ENCODE measurements at places on chromosomes 1 and 21.

- no peak for DNase-seq
Measured at GRCh38 chr1:101356604-101357443, 120.0 kb downstream of the S1PR1 start.

DNA sequence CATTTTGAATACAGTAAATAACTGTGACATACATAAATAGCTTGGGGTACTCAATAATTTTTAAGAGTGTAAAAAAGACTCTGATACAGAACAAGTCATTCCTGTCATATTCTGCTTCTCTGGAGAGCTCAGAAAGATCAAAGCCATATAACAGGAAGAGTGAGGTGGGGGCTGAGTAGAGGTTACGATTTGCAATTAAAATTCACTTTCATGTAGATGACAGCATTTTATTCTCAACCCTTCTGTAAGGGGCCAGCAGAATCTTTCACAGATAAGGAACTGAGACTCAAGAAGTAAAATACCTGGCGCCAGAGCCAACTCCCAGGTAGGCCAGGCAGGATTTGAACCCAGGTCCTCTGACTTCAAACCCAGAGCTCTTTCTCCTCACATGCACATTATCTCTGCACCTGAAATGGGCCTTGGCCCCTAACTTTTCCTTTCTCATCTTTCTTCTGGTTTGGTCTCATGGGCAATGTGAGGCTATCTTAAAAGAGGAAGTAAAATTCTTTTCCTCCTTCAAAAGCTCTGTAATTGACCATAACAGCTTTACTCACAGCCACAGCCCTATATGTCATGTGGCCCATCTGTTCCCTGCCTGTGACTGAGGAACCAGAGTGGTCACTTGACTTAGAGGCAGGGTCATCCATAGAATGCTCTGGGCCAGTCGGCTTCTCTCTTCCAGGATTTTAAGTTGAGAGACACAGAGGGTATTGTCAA, 80.9 kb upstream of the SYT6 start:
- DNase-seq: no peak

DNA sequence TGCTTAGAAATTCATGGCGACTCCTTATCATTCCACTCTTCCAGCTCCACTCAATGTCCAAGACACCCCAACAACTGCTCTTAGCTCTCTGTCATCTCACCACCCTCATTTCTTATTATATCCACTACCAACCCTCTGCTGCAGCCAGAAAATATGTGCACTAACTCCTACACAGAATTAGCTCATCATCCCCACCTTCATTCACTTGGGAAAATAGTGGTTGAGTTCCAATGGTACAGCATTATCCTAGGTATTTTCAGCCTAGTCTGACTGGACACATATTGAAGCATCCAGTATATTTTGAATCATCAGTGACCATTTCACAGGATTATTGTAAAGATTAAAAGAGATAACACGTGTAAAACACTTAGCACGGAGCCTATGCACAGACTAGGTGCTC, 16.7 kb upstream of the VSIG8 start:
- DNase-seq: no peak

DNA sequence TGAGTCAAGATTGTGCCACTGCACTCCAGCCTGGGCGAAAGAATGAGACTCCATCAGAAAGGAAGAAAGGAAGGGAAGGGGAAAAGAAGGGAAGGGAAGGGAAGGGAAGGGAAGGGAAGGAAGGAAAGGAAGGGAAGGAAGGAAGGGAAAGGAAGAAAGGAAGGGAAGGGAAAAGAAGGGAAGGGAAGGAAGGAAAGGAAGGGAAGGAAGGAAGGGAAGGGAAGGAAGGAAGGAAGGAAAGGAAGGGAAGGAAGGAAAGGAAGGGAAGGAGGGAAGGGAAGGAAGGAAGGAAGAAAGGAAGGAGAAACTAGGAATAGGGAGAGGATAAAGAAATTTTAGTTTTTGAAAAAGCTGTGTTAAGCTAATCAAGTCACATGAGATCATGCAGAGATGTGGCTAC, 33.4 kb upstream of the NID1 start:
- no peak for DNase-seq

DNA sequence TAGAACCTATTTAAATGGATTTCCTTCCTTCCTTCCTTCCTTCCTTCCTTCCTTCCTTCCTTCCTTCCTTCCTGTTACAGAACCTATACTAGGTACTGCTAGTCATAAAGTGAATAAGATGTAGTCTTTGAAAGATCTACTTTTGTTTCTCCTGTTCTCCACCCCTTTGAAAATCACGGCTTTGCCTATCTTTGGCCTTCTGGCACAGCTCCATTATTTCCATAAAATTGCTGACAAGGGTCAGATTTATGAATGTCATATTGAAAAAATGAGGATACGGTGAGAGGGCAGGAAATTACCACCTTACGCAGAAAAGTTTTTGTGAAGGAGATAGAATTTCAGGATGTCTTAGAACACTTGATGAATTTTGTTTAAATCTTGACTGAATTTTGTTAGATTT, 18.1 kb upstream of the HMCN1 start:
- no peak for DNase-seq

DNA sequence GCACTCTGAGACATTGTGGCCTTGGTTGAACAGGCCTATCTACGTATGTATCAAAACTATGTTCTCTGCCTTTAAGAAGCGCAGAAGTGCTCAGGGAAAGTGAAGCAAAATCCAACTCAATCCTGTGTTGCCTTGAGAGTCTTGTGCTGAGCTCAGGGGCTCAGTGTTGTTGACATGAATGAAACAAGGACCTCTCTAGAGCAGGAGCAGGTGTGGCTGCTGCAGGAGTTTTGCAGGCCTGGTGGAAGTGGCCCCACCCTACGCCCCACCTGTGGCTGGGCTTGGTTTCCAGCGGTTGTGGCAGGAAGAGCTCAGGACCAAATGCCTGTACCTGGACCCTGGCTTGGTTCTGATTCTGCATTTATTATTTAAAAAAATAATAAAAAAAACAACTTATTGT, 20.9 kb downstream of the CA6 start:
- DNase-seq: no peak

GRCh38 chr1:165259236-165259635, 97.3 kb downstream of the LMX1A start:
- DNase-seq: no peak

GRCh38 chr1:77506771-77507170, 175.7 kb downstream of the ZZZ3 start:
- no peak for DNase-seq
